GM23338 (cell line): ENCODE measurements at places on chromosomes 1 and 21.

GRCh38 chr21:15771311-15771710 lies 41.5 kb downstream of the USP25 start:
- no peaks in the 10 kb centered on the region; the same call in 1 of the 2 replicates for H3K36me3 ChIP-seq
- H3K27ac ChIP-seq, result no peak overlapping the region
- H3K4me3 ChIP-seq, result no peak overlapping the region
- peaks cover 32% of the 10 kb centered on the region for H3K4me1 ChIP-seq

DNA sequence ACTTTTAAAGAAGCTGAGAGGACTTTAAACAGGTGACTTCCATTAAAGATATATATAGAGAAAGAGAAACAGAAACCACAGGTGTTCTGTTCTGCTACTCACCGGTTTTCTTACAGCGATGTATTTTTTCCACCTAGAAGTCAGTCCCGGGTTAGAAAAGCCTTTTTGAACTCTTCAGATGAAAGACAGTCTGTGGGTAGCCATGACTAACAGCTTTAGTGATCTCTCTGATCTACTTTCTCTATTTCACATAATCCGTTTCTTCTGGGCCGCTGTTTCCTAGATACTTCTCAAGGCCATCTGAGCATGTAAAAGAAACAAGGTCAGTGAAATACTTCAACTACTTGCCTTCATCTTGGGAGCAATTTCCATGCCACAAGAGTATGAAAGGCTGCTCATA lies 25.1 kb downstream of the WDR64 start:
- no peak overlapping the region for H3K4me3 ChIP-seq
- no peak overlapping the region for H3K27ac ChIP-seq
- no peaks in the 10 kb centered on the region for H3K36me3 ChIP-seq
- DNase-seq, result no peak

DNA sequence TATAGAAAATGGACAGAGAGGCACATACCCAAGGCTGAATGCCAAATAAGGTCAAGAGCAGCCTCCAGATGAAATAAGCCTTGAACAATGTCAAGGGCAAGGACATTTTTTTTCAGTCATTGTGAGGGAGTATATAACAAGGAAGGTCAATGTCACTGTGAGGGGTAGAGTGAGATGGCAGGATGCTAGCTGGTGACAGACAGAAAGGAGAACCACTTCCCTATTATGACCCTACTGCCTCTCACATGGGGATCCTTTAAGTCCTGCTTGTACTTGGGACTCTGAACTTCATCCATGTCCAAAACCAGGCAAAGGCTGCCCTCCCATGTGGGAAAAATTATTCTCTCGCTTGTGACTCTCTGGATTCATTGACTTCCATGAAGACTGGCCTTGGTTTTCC lies 119.5 kb upstream of the COA6 start:
- no peak overlapping the region for H3K27ac ChIP-seq
- DNase-seq, result no peak
- H3K36me3 ChIP-seq, result no peaks in the 10 kb centered on the region
- no peak overlapping the region for H3K4me3 ChIP-seq

- no peaks in the 10 kb centered on the region for H3K27me3 ChIP-seq
- H3K36me3 ChIP-seq, result no peaks in the 10 kb centered on the region
- peaks cover 8% of the 10 kb centered on the region; the same call in 1 of the 2 replicates for H3K4me1 ChIP-seq
- peak; percentile 46 for DNase-seq
- H3K27ac ChIP-seq, result no peak overlapping the region
- H3K4me3 ChIP-seq, result no peak overlapping the region
Observed at GRCh38 chr1:159307346-159308020, 5.3 kb downstream of the FCER1A start.

GRCh38 chr1:46991083-46991923 lies 32.2 kb upstream of the CYP4X1 start:
- no peaks in the 10 kb centered on the region for H3K36me3 ChIP-seq
- H3K4me3 ChIP-seq, result no peak overlapping the region
- no peaks in the 10 kb centered on the region for H3K4me1 ChIP-seq
- no peak overlapping the region for H3K27ac ChIP-seq
- no peaks in the 10 kb centered on the region for H3K27me3 ChIP-seq
